Stimulated activated CD4-positive, alpha-beta T cell treated with anti-CD3 and anti-CD28 coated beads, TNF-alpha, amount 100 ng/mL, for 4 hours (primary cell): ENCODE measurements at places on chromosomes 1 and 21.

DNA sequence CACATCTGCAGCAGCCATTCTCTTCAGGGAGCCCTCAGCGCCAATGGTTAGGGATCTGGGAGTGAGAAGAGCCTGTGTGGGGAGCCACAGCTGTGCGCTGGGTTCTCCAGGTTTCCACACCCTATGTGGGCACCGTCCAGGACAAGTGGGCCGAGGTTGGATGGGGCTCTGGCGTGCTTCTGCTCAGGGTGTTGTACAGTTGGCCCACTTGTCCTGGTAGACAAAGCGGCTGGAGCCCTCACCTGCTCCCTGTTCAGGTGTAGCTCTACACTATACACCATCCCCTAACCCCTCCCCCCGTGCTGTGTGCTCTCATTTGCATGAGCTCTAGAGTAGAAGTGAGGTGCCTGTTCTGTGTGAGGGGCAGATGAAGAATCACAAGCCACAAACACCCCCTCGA, 12.2 kb downstream of the SH3BP5L start:
- no peak for DNase-seq

DNA sequence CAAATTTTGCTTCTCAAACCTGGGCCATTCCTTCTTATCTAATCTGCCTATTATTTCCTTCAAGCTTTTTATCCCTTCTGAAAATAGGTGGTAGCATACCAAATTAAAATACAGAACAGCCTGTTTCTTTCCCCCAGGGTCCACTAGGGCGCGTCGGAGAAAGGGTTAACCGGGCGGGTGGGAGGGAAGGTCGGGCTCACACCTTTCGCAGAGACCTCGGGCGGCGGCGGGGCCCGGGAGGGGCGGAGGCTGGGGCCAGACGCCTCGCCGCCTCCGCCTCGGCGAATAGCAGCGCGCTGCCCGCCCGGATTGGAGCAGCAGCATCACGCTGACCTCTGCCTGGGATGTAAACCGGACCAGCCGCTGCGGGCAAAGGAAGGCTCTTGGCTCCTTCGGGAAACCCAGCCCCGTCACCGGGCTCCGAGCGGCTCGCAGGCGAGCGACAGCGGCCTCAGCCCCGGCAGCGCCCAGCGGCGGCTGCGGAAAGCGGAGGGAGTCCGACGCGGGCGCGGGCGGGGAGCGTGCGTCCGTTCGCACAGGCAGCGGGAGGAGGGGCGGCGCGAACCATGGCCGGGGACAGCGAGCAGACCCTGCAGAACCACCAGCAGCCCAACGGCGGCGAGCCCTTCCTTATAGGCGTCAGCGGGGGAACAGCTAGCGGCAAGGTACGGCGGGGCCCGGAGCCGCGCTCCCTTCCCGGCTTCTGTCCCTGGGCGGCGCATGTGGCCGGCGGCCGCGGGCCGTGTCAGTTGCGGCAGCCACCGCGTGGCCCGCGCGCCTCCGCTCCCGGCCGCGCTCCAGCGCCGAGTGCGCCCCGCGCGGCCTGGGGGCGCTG, at the start of gene UCK2:
Gene UCK2, plus strand, starts transcription at position 347 of the 835 bp plus-strand sequence. Its CDS starts 220 bp downstream, at position 567.
- DNase-seq: peak; percentile 43

DNA sequence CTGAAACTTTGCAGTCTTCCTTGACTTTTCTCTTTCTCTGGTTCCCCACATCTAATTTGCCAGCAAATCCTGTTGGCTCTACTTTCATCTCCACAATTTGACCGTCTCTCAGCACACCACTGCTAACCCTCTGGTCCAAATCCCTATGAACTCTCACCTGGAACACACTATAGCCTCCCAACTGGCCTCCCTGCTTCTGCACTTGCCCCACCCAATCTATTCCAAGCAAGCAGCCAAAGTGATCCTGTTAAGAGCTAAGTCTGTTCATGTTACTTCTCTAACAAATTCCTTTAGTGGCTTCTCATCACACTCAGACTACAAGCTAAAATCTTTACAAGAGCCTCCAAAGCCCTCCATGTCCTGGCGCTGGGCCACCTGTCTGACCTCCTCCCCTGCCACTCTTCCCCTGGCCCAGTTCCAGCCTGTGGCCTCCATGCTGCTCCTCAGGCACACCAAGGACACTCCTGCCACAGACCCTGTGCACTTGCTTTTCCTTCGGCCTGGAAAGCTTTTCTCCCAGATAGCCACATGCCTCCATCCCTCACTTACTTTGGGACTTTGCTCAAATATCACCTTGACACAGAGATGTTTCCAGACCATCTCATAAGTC, 104.1 kb downstream of the DTL start:
- no peak for DNase-seq

DNA sequence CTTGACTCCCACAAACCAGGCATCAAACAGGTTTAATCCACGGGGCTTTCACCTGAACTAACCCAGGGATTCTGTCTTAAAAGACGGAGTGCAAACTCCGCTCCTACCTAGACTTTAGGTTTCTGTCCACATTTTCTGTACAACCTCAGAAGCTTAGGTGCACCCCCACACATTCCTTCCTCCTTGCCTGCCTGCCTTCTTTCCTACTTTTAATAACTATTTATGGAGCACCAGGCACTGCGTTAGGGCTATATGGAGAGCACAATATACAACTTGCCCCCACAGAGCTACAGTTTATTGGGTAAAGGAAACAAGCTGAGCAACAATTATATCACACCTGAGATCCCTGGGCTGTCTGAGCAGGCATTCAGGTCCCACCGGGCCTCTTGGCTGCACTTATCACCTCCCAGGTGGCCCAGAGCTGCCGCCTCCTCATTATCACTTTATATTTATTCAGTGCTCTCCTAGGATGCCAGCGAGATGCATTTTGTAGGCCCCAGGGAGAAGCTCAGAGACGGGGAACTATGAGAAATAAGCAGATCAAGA, 64.1 kb downstream of the DNTTIP2 start:
- DNase-seq: no peak

- DNase-seq: no peak
These were observed 50.2 kb upstream of the SSBP3 start for GRCh38 chr1:54456361-54456760.

GRCh38 chr21:44549525-44550211, 1.6 kb downstream of the KRTAP10-2 start:
- DNase-seq: no peak

DNA sequence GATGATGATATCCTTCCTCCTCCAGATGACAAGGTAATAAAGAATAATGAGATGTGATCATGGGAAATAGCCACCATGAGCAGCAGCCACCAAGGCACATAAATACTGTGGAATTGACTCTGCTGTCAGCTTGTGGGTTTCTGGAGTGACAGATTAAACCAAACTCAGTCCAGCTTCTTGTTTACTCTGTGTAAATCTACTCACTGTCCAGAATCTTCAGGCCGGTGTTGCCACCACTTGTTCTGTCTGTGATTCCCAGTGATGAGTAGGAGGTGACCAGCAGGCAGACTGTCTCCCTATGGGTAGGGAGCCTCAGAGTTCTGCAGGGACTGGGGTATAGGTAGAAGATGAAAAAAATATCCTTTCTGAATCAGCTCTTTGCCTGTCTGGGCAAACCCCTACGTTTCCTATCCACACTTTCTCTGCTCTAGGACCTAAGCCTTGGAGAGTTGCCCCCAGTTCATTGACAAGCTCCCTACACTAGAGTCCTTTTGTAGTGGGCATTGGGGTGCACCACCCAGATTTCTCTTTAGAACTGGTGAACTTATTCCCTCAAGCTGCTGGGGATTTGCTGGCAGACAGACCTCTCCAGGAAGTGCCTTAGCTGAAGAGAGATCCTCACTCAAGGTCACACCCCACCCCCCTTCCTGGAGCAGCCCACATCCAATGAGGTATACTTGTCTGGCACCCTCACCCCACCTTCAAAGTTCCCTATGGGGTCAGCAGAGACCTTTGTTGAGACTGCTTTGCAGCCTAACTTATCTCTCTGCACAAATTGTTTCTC, 47.6 kb downstream of the ATP1A1 start:
- DNase-seq: no peak
